H7 (cell line): ENCODE measurements at places on chromosomes 11 and 22.

- no peak for DNase-seq
Measured at GRCh38 chr11:120179057-120179672, 31.7 kb upstream of the OAF start.

GRCh38 chr11:90171359-90171758 lies 36.9 kb downstream of the NAALAD2 start:
- DNase-seq = no peak

DNA sequence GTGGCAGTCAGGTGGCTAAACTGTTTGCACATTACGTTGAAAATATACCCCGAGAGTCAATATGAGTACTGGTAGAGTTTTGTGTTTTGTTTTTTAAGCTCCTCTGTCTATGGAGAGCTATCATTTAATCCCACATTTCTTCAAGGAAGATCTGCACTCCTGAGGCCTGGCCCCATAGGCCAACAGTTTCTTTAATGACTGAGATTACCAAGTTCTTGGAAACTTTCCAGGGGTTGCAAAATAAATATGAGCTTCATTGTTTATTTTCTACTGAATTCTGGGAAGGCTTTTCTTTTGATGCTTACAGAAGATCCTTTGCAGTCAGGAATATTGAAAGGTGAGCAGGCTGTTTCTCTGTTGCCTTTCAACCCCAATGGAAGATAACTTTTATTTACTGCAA lies 452.0 kb downstream of the JRKL start:
- DNase-seq = no peak

GRCh38 chr22:42418811-42419242 lies 13.4 kb downstream of the NFAM1 start:
- no peak for DNase-seq

DNA sequence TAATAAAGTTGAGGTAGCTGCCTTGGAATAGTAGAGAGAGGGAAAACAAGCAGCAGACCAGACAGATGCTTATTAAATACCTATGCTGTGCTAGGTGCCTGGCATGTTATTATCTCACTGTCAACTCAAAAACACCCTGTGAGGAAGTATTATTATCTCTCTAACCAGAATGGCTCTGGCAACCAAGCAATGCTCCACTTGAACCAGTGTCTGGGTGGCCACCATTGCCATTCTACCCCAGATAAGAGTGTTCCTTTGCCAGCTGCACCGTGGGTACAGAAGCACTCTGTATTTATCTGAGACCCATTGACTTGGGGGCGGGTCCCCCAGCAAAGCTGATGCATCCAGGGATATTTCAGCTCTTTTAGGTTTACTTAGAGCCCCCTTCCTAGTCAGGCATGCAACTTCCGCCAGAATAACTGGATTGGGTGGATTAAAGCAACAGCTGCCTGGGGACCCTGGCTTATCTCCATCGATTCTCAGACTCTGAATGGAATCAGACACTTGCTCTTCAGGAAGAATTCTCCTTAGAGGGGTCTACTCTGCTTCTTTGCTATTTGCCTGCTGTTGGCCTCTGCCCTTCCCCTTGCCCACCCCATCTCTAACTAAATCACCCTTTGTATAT lies 49.1 kb downstream of the RCN1 start:
- no peak for DNase-seq

- peak; percentile 73 for DNase-seq
Measured at GRCh38 chr22:21990445-21991303, 8.1 kb upstream of the TOP3B start.

GRCh38 chr22:38569181-38569971 lies 607 bp downstream of the DMC1 start:
- DNase-seq = peak; percentile 61

DNA sequence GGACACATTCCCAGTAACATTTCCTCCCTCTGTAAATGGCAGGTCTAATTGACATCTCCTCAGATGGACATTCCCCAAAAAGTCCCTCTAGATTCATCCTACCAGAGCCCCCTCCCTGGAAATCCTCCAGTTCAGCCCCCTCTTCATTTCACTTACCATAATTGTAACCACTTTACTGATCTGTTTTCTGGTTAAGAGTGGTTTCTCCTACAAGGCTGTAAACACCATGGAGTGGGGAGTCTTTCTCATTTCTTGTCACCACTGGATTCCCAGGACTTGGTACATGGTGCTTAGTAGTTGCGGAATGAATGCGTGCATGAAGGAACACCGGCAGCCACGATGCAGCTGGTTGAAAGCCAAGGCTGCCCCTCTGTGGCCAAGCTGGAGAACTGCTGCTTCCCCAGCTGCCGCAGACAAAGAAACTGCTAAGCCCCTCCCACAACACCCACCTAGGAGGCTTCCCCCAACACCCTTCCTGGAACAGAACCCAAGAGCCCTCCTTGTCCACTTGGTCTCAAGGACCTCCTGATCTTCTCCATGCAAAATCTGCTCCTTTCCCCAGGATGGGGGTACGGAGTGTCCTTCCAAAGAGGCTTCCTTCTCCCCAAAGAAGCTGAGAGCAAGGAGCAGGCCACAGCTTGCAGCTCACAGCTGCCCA lies 18.6 kb upstream of the SCARF2 start:
- DNase-seq = peak; percentile 93

DNA sequence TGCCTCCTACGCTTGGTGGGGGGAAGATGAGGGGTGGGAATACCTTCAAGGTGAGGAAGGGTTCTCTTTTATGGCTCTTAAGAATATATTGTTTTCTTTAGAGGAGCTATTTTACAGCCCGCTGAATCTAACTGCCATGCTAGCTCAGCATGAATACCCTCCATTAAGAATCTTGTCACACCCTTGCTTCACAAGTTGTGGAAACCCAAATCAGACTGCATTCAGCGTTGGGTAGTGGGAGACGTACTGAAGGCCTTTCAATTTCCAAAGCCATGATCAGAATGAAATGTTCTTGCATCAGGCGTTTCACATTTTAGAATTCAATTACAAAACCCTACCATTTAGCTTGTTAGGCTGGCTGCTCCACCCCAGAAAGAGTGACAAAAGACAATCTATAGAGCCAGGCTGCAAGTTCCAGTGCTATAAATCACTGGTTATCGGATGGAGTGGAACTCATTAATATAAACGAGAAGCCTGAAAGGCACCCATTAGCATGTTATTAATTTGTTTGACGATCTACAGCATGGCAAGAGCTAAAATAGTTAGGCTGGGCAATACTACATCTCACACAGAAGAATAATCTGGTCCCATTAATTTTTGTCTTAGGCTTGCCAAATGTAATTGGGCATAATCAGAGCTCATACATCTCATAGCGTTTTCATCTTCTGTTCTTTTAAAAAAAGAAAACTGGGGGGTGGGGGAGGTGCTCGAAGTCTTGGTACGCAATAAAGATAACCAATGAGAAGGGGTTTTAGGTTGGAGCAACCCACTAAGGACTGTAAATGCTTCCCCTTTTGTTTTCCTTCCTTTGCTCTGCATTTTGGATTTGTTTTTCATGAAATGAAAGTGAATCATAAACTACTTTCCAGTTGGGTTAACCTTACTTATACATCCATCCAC lies 57.5 kb downstream of the ABTB2 start:
- no peak for DNase-seq

GRCh38 chr11:43948341-43949225 lies 6.1 kb downstream of the C11orf96 start:
- DNase-seq = peak; percentile 50

DNA sequence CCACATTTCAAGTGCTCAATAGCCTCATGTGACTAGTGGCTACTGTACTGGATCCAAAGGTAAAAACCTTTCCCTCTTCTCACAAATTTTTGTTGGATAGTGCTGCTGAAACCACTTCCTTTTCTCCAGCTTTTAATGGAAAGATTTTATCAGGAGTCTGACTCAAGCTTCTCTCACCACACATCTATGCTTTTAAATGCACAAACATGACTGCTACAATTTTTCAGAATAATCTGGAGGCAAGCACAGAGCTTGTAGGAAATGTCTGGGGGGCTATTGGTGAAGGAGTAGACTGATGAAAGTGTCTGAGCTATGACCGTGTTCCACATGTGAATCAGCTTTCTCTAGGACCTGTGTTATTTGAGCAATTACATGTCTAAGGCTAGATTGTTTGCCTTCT lies 101.1 kb upstream of the FAT3 start:
- DNase-seq = no peak

DNA sequence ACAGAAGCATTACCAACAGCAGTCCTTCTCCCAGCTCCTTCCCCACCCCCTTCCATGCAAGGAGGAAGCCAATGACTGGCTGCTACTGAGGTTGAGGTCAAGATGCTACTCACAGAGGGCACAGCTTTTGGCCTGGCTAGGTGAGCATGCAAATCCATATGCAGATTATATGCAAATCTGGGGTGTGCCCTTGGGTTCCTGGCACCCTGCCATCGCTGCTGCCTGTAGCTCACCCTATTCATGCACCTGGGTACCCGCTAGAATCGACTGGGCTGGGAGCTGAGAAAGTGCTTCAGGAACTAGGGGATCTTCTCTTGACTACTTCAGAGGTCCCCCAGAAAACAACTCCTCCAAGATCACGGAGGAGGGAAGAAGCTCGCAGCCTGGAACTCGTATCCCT lies 4.0 kb downstream of the DSCAML1 start:
- no peak for DNase-seq

GRCh38 chr11:117419482-117420142 lies 92.0 kb downstream of the CEP164 start:
- no peak for DNase-seq

DNA sequence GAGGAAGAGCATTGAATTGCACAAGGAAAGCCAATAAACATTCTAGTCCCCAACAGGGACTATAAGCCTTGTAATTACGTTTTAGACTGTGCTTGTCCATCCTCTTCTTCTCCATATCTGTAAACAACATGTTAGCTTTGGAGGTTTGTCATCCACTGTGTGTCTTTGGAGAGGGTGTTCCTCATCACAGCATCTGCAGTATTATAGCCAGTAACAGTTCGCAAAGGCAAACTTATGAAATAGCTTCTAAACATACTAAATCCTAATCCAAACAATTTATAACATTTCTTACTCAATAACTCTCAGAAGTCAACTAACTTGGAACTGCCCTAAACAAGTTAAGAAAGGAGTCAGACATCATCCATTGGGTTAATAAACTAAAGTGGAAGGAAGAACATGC lies 10.3 kb upstream of the BDNF start:
- no peak for DNase-seq

DNA sequence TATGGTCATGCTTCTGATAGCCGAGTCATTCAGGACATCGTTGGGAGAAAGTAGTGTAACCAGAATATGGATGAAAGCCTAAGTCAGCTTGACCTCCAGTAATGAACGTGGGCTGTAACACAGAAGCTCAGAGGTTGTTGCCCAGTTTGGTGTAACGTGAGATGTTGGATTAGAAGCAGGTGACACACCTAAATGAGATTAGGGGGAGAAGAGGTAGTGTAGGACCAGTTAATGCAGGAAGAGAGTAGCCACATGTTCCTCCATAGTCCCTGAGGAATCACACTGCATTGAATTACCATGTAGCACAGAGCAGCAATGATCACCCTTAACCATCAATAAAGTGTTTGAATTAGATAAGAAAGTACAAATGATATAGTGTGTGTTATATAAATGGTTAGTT lies 20.4 kb downstream of the FBXO7 start:
- no peak for DNase-seq

- peak; percentile 26 for DNase-seq
Measured at GRCh38 chr22:20401376-20402014, 7.5 kb downstream of the ZNF74 start.

GRCh38 chr11:24295360-24295759 lies 201.5 kb upstream of the LUZP2 start:
- DNase-seq = no peak

GRCh38 chr22:27835446-27835845 lies 33.9 kb upstream of the MN1 start:
- no peak for DNase-seq

- DNase-seq = no peak
Measured at GRCh38 chr11:35672608-35673007, 10.0 kb downstream of the TRIM44 start.

GRCh38 chr22:23175817-23176644 lies 4.3 kb upstream of the BCR start:
- no peak for DNase-seq

- no peak for DNase-seq
Measured at GRCh38 chr11:28956446-28956845, 848.3 kb downstream of the METTL15 start.

- DNase-seq = no peak
Measured at GRCh38 chr22:43262990-43263644, 76.2 kb upstream of the TTLL12 start.

GRCh38 chr11:11446967-11447366 lies 93.9 kb upstream of the CSNK2A3 start:
- no peak for DNase-seq

- DNase-seq = no peak
Measured at GRCh38 chr22:35292786-35293185, 6.9 kb upstream of the TOM1 start.

GRCh38 chr11:20310137-20310536 lies 53.4 kb upstream of the HTATIP2 start:
- DNase-seq = no peak

- DNase-seq = peak; percentile 96
Measured at GRCh38 chr11:236774-237767, at the start of gene PSMD13. Gene PSMD13, plus strand, starts transcription at chr11:236976. Its CDS starts 74 bp downstream, at chr11:237050.

DNA sequence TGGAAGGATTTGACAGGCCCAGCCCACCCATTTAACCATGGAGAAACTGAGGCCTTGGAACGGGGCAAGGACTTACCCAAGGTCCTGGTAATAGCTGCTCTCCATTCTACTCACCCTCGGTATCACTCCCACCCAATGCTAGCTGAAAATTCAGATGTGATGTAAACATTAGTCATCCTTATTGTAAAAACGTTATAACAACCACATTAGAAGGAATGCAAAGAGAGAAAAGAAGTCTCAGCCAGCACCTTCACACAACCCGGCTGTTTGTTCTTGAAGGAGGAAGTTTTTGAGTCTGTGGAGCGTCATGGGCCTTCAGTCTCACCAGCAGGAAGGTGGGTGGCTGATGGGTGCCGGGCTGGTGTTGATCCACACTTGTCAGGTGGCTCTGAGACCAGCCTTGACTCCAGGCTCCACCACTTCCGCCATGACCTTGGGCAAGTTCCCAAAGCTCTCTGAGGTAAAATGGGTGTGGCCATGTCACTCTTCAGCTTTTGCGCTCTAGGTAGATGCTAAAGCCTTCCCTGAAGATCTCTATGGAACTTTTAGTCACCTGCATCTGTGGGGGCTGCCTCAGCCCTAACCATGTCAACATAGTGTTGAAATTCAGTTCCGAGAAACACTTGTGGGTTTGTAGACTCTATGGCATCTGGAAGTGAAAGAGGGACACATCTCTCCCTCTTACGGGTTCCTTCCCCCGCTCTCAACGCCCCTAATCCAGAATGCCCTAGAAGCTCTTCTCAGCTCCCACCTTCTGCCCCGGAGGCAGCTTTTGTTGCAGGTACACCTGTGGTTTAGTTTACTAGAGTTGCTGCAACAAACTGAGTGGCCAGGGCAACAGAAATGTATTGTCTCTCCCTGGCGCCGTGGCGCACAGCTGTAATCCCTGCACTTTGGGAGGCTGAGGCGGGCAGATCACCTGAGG lies 14.8 kb downstream of the CD6 start:
- DNase-seq = no peak

- DNase-seq = no peak
Measured at GRCh38 chr11:66868082-66868725, 11.3 kb downstream of the LRFN4 start.

- no peak for DNase-seq
Measured at GRCh38 chr11:24900514-24900913, 403.7 kb downstream of the LUZP2 start.
